Cardiac ventricle fibroblast (primary cell): ENCODE measurements at places on chromosomes 12 and 14. TPM values are rescaled to one million over a fixed set of nuclear protein-coding genes. Genes with fewer than 3 reads are reported as not detected.

The GLS2 gene
- not detected in 2 replicates for total RNA-seq

The TSPAN9 gene
- 22.4 and 23.5 TPM in 2 replicates for total RNA-seq

The XPOT gene
- 43.4 and 54.4 TPM in 2 replicates for total RNA-seq

The RNASE9 gene
- total RNA-seq = not detected in 2 replicates

The GLRX5 gene
- total RNA-seq = 27.2 and 29.9 TPM in 2 replicates

The INSM2 gene
- not detected in 2 replicates for total RNA-seq

The TGFB3 gene
- total RNA-seq = 26.2 and 26.8 TPM in 2 replicates

The PSMB11 gene
- not detected in 2 replicates for total RNA-seq

The RPL10L gene
- total RNA-seq = not detected in 2 replicates

The RNASE7 gene
- not detected in 2 replicates for total RNA-seq

The TRPV4 gene
- total RNA-seq = 2.6 TPM in 2 replicates

The EPS8 gene
- 180 and 188 TPM in 2 replicates for total RNA-seq

The JDP2 gene
- total RNA-seq = 72.1 and 78.1 TPM in 2 replicates

The CLEC2B gene
- total RNA-seq = 24.3 and 29.7 TPM in 2 replicates

The PRR4 gene
- not detected in 2 replicates for total RNA-seq

The KRT6A gene
- total RNA-seq = 0.37 and 14.0 TPM in 2 replicates

The KRT83 gene
- not detected in 2 replicates for total RNA-seq

The LRFN5 gene
- total RNA-seq = 3.1 and 19.6 TPM in 2 replicates

The SYT1 gene
- 0.12 TPM in 1 of 2 replicates, not detected in the other for total RNA-seq

The TTC6 gene
- total RNA-seq = 0.06 TPM in 1 of 2 replicates, not detected in the other

The OVCH1 gene
- total RNA-seq = 0.06 and 0.20 TPM in 2 replicates

The PSMB5 gene
- 163 and 182 TPM in 2 replicates for total RNA-seq

The WNT5B gene
- 13.4 and 14.0 TPM in 2 replicates for total RNA-seq

The HOXC5 gene
- not detected in 2 replicates for total RNA-seq

The PTGDR gene
- total RNA-seq = 0.29 and 0.37 TPM in 2 replicates

The SLCO1B1 gene
- not detected in 2 replicates for total RNA-seq

The MYH7 gene
- not detected in 2 replicates for total RNA-seq

The SALL2 gene
- 8.8 and 9.0 TPM in 2 replicates for total RNA-seq

The HOXC9 gene
- total RNA-seq = not detected in 2 replicates

The BCDIN3D gene
- 2.9 and 4.5 TPM in 2 replicates for total RNA-seq

The USP44 gene
- total RNA-seq = under 0.01 TPM in 1 of 2 replicates, not detected in the other

The GALNT9 gene
- 0.59 and 0.81 TPM in 2 replicates for total RNA-seq

The AJUBA gene
- total RNA-seq = 9.9 and 12.6 TPM in 2 replicates

The RIN3 gene
- 6.1 and 7.9 TPM in 2 replicates for total RNA-seq

The PMEL gene
- total RNA-seq = 0.44 and 0.68 TPM in 2 replicates

The MEG3 gene
- 35.4 and 39.1 TPM in 2 replicates for total RNA-seq

The SPIC gene
- total RNA-seq = not detected in 2 replicates

The LALBA gene
- total RNA-seq = not detected in 2 replicates

The TC2N gene
- 2.2 and 3.6 TPM in 2 replicates for total RNA-seq

The OTOGL gene
- total RNA-seq = 0.15 and 0.31 TPM in 2 replicates

The SLC41A2 gene
- total RNA-seq = 50.0 and 68.8 TPM in 2 replicates

The TMEM63C gene
- total RNA-seq = not detected in 2 replicates

The GLIPR1L1 gene
- not detected in 2 replicates for total RNA-seq

The KDM2B gene
- total RNA-seq = 13.3 and 20.2 TPM in 2 replicates

The CRIP2 gene
- total RNA-seq = 57.6 and 71.1 TPM in 2 replicates

The FANCM gene
- 2.7 and 3.5 TPM in 2 replicates for total RNA-seq
